ENCODE measurements at places on chromosomes 16 and 17.

GRCh38 chr17:17034496-17035075, 7.7 kb upstream of the MPRIP start:
- DNase-seq: no peak

GRCh38 chr16:33877-34647, 19.3 kb downstream of the POLR3K start:
- DNase-seq: no peak

- DNase-seq: peak; percentile 14
Measured at GRCh38 chr17:16923097-16923903, 48.6 kb downstream of the TNFRSF13B start.

DNA sequence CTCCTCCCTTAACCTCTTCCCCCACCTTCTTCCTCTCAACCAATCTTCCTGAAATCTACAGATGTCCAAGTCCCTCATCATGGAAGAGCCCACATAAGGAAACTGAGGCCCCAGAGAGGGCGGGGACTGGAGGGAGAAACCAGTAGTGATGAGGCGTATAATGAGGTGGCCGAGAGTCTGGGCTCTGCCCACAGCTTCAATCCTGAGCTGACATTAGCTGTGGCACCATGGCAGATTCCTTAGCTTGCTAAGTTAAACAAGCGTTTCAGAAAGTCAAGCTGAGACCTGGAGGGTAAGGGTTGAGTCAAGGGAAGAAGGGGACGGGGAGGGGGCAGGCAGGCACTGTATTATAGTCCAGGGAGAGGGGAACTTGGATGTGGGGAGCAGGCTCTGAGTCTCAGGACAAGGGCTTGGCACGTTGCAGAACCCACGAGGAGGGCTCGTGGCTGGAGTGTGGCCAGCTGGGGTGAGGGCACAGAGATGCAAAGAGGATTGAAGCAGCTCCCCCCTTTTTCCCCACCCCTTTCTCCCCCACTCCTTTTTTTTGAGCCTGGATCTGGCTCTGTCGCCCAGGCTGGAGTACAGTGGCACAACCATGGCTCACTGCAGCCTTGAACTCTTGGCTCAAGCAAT, 13.3 kb downstream of the ARHGAP23 start:
- no peak for DNase-seq

GRCh38 chr16:1681032-1681431, 3.0 kb downstream of the JPT2 start:
- no peak for DNase-seq

- no peak for DNase-seq
Measured at GRCh38 chr17:7363311-7363710, 8.4 kb downstream of the TMEM95 start.

DNA sequence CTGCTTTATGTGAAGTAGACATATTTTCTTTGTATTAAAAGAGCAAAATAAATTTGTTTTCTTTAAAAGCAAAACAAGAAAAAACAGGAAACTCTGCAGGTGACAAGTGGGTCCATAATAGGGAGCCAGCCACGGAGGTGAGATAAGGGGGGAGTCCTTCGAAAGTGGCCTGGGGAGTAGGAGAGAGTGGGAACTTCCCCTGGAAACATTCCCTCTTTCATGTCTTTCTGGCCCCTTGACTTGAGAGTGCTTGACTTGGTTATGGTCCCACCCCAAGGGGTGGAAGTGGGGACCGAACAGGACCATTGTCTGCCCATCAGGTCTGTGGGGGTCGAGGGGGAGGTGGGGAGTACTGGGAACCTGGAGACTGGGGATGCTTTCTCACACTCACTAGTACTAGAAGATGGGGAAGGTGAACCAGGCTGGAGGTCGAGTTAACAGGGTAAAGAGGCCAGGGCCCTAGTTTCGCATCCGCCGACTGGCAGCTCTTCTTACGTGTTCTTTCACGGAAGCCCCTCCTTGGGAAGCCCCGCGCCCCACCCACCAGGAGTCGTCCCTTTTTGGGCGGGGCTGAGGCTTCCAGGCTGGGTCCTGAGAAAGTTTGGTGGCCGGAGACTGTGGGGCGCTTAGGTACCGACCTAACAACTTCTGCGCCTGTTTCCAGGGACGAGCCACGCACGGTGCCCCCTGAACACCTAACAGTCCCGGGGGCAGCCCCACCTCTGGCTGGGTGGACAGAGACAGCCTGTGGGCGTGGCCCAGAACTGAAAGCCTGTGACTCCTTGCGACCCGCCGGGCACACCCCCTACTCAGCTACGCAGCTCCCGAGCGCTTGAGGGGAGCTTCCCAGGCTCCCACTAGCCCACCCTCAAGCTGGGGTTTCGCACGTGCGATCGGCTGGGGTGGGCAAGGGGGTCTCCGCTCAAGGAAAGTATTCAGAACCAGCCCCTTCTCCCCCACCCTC, 790 bp downstream of the TRADD start:
- peak; percentile 63 for DNase-seq

GRCh38 chr16:49993579-49993978, 31.4 kb upstream of the CNEP1R1 start:
- DNase-seq: no peak

GRCh38 chr16:49183911-49184310, 97.7 kb downstream of the CBLN1 start:
- DNase-seq: peak; percentile 34

GRCh38 chr16:56450275-56450985, 702 bp downstream of the NUDT21 start:
- DNase-seq: peak; percentile 14
